Mammary epithelial cell (primary cell): ENCODE measurements at places on chromosomes 12 and 14. TPM values are rescaled to one million over a fixed set of nuclear protein-coding genes. Genes with fewer than 3 reads are reported as not detected.

DNA sequence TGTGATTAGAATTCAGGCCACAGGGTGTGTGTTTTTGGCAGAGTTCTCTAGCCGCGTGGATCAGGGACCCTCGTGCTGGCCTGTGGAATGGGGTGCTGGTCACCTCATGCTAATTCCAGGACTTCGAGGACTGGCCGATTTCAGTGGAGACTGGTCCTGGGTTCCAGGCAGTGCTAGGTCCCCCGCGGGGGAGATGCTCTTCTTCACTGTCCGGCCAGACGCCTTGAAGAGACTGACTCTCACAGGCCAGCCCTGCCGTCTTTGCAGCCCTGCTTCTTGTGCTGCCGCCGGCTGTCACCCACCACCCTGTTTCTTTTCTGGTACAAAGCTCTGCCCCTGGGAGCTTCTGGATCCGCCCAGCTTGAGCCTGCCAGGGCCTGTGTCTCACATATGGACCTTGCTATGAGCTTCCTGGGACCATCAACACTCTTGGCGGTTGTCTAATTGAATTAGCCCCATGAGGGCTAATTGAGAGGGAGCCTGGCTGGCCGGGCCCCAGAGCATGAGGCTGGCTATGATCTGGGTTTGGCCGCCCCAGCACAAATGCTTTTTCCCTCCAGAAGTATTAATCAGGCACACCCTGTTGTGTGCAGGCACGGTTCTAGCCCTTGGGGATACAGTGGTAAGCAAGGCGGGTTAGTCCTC, 8.2 kb downstream of the MLXIP start:
- DNase-seq = no peak

DNA sequence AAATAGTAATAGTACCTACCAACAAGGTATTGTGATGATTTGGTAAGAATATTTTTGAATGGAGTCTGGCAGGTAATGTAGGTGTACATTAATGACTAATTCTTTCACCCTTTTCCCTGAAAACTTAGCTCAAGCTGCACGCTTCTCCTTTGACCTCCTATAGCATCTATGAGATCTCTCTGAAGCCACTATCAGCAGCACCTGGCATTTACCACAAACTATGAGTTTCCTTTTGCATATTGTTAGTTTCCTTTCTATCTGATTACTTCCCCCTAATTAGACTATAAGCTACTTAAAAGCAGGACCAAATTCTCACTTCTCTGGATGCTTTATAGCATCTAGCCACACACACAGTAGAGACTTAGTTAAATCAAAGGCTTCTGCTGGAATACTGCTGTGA, 48.1 kb downstream of the SLC8A3 start:
- no peak for DNase-seq

The KCNMB4 gene
- total RNA-seq = 0.28 and 0.32 TPM in 2 replicates

GRCh38 chr12:131593406-131593805, 117.5 kb upstream of the SFSWAP start:
- DNase-seq = no peak

- DNase-seq = no peak
Observed at GRCh38 chr12:1838205-1838993, 18.0 kb downstream of the LRTM2 start.

- no peak for DNase-seq
Observed at GRCh38 chr12:49230805-49231194, 34.1 kb upstream of the TUBA1C start.

DNA sequence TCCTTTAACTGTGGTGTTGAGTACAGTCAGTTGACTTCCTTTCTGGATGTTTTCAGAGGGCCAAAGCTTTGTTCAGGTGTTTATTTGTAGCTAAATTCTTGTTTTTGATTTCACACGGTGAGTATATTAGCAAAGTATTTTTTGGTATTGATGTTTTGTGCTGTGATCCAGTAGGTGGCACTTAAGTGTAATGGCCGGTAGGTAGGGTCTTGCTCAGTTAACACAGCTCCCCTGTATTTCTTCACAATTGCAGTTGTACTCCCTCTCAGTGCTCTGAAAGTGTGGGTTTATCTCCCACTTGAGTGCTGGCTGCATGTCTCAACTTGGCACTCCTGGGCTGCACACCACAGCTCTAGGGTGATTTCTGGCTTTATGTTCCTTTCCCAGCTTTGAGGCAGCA, 339.5 kb downstream of the AEBP2 start:
- no peak for DNase-seq

- DNase-seq = no peak
Observed at GRCh38 chr12:51994539-51994820, 12.3 kb upstream of the TAMALIN start.

DNA sequence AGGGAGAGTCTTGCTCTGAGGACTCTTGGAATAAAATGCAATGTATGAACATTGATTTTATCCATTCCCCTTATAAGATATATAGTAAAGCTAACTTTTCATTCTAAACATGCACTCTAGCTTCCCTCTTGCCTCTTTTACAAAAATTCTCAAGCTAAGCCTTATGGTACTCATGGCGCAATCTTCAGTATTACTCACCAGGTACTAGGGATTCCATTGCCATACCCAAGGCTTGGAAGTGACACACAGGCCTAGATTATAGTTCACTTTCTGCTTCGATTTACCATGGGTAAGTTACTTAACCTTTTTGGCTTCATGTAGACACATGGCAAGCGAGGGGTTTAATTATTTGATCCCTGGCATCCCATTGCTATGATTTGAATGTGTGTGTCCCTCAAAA, 331.5 kb downstream of the LRIG3 start:
- DNase-seq = peak; percentile 56
